ENCODE measurements at places on chromosomes 16 and 17.

DNA sequence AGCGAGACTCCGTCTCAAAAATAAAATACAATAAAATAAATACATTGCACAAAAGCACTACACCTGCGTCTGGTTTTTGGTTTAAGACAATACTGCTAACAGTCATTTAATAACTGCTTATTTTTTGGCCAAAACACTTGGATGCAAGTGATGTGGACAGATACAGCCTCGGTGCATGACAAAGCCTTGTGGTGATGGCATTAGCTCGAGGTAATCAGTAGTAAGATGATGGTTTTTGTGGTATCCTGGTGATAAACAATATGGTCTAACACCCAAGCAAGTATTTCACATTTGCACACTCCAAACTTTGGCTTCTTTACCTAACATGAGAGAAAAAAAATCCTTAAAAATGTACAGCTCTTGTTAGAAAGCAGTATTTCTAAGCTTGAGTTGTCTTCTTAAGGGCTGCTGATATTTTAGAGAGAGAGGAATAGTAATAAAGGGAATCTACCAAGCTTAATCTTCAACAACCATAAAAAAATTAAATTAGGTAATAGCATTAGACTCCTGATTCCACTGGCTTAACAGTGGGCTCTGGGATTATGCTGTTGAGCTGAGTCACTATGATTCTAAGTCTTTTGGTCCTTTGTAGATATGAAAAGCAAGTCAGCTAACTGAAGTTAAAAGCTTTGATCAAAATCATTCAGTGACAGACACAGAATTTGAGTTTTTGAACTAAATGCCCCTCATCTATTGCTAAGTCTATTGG is 111.1 kb downstream of the VPS53 start:
- DNase-seq: no peak

- no peak for DNase-seq
Measured at GRCh38 chr16:11689031-11689840, 21.0 kb downstream of the SNN start.

DNA sequence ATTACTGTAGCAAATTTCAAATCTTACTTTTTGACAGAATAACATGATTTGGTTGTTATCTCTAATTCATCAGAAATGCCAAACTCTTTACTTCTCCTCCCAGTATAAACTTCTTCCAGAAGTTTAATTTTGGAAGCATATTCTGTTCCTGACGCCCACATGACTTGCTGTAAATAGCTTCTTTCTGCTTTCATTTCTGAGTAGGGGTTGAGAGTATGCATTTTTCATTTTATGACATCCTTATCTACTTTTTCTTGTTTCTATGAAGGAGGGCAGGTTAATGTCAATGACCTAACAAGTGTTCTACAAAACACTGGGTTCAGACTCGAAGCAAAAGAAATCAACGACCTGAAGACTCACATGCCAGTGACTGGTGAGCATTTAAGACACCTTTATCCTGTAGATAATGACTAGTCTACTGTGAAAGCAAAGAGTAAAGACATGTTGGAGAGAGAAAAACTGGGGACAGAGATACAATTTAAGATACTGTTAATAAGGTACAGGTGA is 36.5 kb upstream of the EFCAB3 start:
- no peak for DNase-seq

GRCh38 chr16:726438-727290 is at the start of the genes CCDC78 and HAGHL:
Gene CCDC78, minus strand, starts transcription at chr16:726443. Its CDS starts 76 bp downstream, at chr16:726367.
Gene HAGHL, plus strand, starts transcription at chr16:727106. Its CDS starts 404 bp downstream, at chr16:727510.
- no peak for DNase-seq

- no peak for DNase-seq
Measured at GRCh38 chr17:76398523-76399174, 14.2 kb downstream of the SPHK1 start.

DNA sequence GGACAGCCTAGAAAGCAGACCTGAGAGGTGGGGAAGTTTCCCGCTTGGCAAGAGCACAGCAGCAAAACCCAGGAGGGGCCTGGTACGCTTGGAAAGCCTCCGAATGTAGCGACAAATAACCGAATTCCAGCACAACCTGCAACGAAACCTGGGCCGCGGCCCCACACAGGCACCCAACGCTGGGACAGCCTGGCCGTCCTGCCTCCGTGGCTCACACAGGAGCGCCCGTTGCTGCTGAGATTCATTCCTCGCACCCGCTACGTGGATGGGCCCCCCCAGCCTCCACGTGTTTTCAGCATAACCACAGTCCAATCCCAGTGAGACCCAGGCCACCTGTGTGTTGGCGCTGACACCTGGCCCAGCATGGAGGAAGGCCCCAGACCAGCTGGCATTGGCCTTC is 42.9 kb downstream of the LMF1 start:
- no peak for DNase-seq

GRCh38 chr17:80908776-80909175 is 82.9 kb upstream of the CHMP6 start:
- no peak for DNase-seq

DNA sequence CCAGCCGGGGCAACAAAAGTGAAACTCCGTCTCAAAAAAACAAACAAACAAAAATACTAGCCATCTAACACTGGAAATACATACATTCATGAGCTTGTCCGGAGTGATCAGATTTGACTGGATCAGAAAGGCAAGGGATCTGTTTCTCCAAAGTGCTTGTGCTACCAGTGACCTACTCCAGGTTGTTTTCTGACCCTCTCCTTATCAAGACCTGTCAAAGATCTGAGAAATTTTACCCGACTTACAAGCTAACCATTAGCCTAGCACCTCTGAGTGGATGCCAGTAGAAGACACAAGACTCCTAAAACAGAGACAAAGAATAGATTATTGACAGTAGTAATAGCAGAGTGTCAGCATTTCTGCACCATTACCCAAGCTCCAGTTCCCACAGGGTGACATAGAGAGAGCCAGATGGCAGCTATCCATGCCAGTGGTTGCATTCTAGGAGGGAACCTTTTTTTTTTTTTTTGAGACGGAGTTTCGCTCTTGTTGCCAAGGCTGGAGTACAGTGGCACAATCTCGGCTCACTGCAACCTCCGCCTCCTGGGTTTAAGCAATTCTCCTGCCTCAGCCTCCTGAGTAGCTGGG is 9.8 kb downstream of the ASPA start:
- no peak for DNase-seq

- peak; percentile 49 for DNase-seq
Measured at GRCh38 chr16:65117811-65118448, 3.9 kb downstream of the CDH11 start.

DNA sequence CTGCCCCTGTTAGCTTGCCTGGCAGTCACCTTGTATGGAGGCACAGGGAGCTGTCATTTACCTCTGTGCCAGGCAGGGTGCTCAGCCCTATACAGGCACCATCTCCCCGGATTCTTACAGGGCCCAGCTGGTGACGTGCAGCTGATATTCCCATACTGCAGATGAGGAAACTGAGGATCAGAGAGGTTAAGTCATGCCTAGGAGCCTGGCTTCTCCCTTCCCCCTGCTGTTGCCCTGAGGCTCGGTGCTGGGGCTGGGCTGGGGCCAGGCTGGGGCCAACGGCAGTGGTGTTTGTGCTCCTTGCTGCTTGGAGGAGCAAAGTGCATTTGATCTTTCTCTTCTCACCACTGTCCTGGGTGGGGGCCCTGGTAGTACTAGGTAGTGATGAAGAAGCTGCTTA is 54.7 kb upstream of the IL34 start:
- no peak for DNase-seq

DNA sequence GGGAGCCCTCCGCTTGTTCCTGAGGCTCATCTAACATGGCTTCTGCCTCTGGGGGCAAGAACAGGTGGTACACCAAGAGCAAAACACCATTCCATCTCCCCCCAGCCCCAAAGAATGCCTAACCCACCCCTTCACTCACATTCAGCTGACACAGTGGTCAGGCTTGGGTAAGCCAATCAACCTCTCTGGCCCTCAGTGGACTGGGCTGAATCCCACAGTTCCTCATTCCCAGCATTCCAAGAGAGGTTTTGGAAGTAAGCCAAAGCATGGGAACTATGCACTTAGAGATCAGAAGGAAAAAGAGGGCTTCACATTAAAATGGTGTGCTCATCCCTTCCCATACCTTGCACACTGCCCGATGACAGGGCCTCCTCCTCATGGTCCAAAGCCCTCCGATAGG is 7.8 kb downstream of the PIGS start:
- DNase-seq: no peak

DNA sequence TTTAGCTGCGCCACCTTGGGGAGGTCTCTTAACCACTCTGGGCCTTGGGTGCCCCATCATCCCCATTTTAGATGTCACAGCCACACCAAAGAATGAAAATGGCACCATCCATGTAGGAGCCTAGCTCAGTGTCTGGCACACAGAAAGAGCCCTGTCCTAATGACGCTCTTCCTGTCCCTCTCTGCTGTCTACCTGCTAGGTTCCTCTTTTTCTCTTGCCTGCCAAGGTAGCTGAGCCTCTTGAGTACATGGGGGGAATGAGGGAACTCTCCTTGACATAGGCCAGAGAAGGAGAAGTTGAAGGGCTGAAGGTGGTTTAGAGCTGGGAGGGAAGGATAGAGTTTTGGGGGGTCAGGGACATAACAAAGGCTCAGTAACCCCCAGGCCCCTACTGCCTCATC is 1.8 kb downstream of the RUNDC3A start:
- DNase-seq: no peak

- DNase-seq: no peak
Measured at GRCh38 chr17:63819585-63820537, 7.4 kb upstream of the PSMC5 start.

DNA sequence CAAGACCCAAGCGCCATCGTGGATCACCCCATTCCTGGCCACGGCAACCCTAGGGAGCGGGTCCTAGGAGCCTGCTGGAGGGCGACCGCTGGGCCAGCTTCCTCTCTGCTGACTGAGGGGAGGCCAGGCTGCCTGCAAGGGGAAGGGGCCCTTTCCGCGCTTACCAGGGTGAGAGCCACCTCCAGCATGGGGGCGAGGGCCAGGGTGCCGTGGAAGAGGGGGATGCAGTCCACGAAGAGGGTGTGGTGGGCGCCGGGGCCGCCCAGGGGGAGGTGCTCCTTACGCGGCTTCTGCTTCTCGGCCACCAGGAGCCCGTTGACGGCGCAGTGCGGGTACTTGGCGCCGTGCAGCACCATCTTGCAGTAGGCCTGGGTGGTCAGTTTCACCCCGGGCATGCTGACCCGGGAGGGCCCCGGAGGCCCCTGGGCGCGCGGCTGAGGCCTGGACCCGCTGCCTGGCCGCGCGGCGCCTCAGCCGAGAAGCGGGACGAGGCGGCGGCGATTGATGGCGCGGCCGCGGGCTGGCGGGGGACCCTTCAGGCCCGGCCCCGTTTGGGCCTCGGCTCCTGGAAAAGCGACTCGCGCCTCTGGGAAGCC is 345 bp downstream of the EMC8 start:
- no peak for DNase-seq

GRCh38 chr17:81132197-81132540 is 33.1 kb upstream of the PVALEF start:
- no peak for DNase-seq

- no peak for DNase-seq
Measured at GRCh38 chr17:73953206-73954033, 250.1 kb upstream of the RPL38 start.
